AG09309 (cell line): ENCODE measurements at places on chromosomes 2 and 18.

GRCh38 chr18:68830256-68831045 is 32.6 kb downstream of the CCDC102B start:
- DNase-seq, result no peak

DNA sequence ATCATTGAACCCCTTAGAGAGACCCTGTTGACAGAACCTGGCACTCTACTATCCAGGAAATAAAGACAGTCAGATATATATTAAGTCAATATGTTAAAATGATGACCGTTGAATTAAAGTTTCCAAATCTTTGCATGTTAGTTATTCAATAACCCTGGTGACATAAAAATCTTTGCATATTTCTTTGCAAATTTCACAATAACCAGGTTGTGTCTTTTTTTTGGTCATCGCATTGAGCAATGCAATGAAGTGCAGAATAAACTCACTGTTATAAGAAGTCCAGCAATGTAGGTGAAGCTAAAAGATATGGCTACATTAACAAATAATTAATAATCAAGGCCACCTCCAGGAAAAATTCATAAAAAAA is 596.9 kb downstream of the NYAP2 start:
- DNase-seq, result no peak

GRCh38 chr2:28871620-28872019 is 1.5 kb upstream of the TRMT61B start:
- DNase-seq, result no peak

GRCh38 chr2:128613876-128614275 is 295.2 kb upstream of the HS6ST1 start:
- no peak for DNase-seq

- no peak for DNase-seq
Measured at GRCh38 chr18:46343931-46344372, 239.8 kb downstream of the HAUS1 start.
